NCI-H524 treated with DMSO at 0.1 percent for 48 hours (cell line): ENCODE measurements at places on chromosomes 5 and 9.

DNA sequence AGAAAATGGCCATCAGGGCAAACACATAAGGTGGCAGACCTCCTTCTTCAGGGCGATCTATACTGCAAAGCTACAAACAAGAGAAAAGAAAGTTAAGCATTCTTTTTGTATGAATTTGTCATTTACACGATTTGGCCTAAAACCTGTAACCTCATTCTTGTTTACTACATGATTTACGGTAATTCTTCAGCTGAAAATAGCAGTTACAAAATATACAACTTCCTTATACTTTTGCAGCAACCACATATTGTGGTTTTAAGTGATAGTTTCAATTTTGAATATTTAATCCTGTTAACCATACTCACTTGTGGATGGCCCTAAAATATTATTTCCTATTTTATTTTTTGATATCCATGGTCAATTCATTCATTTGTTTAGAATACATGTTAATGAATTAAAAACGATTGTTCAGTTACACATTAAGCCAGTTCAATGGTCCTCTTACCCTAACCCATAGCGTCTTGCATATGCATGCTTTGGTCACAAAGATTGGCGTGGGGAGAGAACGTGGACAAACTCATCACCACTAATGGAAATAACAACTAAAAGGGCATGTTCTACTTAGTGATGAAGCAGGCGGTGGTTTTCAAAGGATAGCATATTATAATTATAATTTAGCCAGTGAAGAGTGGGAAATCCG is 16.6 kb downstream of the TUT7 start:
- DNase-seq, result no peak

DNA sequence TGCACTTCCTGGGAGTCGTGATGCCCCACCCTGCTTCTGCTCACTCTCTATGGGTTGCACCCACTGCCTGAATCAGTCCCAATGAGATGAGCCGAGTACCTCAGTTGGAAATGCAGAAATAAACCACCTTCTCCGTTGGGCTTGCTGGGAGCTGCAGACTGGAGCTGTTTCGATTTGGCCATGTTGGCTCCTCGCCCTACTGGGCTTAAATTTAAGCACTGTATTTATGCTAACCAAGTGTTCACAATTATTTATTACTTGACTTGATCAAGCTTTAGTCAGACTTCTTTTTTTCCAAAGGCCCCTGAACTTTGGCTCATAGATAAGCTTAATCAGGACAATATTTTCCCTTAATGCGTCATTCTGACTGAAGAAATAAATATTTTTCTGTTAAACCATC is 1072.4 kb upstream of the CDH9 start:
- no peak for DNase-seq

GRCh38 chr9:132641216-132641615 is 28.6 kb downstream of the DDX31 start:
- no peak for DNase-seq

GRCh38 chr5:80715887-80716286 is 61.1 kb upstream of the DHFR start:
- no peak for DNase-seq

DNA sequence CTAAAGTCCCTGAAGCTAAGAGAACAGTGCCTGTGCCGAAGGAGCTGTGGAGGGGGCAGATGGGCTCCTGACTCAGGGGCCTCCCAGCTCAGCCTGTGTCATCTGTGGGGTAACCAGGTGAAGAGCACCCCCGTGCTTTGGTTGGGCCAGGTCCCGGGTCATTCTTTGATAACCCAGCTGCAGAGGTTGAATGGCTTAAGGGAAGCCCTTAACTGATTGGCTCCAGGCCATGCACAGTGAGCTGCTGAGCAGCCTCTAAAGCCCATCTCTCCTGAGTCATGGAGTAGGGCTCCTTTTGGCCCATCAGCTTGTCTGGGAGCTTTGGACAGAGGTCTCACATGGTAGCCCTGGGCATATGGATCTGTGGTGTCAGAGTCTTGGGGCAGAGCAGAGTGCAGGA is 28.7 kb downstream of the COL27A1 start:
- DNase-seq, result no peak

- DNase-seq, result no peak
Measured at GRCh38 chr5:87997662-87998061, 271.0 kb downstream of the TMEM161B start.

GRCh38 chr9:136328622-136329041 is 1.3 kb downstream of the GPSM1 start:
- DNase-seq, result no peak

GRCh38 chr5:65808818-65809217 is 86.8 kb downstream of the NLN start:
- DNase-seq, result no peak

- DNase-seq, result no peak
Measured at GRCh38 chr9:133786907-133787753, 49.0 kb upstream of the SARDH start.

GRCh38 chr5:71988808-71989207 is 118.5 kb upstream of the MAP1B start:
- DNase-seq, result no peak

GRCh38 chr5:73231246-73231778 is 58.3 kb downstream of the TMEM174 start:
- no peak for DNase-seq

DNA sequence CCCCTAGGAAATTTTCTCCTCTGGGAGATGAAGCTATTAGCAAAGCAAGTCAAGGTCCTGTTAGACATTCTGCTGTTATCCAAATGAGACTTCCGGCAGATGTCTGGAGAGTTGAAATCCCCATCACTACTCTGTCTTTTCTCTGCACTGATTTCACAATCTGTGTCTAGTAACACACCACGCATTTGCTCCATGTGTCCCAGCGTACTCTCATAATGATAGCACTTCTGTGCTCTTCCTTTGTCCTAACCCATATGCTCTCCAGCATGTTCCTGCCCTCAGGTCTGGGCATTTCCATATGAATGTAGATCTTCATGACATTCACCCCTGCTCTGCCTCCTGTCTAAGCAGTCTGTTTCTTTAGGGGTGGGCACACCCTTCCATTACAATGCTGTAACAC is 1949.0 kb upstream of the WWC1 start:
- no peak for DNase-seq

GRCh38 chr5:167936022-167936421 is 355.4 kb upstream of the WWC1 start:
- DNase-seq, result no peak

DNA sequence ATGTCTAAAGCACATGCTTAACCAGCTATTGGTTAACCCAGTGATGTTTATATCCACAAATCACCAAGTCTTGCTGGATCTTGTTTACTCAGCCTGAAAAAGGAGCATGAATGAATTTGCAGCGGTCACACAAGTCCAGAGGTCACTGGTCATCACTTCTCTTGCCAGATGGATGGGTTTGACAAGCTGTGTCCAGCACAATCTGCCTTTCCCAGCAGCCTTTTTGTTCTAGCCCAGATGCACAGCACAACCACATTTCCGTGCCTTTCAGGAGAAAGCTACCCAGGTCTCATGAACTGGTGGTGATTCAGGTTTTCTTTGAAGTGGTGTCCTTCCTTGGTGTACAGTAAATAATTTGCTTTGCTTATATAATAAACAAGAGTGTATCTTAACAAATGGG is 32.1 kb downstream of the TMEM252 start:
- DNase-seq, result no peak

- DNase-seq, result no peak
Measured at GRCh38 chr9:112403614-112404201, 23.8 kb downstream of the HSDL2 start.

- no peak for DNase-seq
Measured at GRCh38 chr5:38783011-38783561, 62.7 kb upstream of the OSMR start.

DNA sequence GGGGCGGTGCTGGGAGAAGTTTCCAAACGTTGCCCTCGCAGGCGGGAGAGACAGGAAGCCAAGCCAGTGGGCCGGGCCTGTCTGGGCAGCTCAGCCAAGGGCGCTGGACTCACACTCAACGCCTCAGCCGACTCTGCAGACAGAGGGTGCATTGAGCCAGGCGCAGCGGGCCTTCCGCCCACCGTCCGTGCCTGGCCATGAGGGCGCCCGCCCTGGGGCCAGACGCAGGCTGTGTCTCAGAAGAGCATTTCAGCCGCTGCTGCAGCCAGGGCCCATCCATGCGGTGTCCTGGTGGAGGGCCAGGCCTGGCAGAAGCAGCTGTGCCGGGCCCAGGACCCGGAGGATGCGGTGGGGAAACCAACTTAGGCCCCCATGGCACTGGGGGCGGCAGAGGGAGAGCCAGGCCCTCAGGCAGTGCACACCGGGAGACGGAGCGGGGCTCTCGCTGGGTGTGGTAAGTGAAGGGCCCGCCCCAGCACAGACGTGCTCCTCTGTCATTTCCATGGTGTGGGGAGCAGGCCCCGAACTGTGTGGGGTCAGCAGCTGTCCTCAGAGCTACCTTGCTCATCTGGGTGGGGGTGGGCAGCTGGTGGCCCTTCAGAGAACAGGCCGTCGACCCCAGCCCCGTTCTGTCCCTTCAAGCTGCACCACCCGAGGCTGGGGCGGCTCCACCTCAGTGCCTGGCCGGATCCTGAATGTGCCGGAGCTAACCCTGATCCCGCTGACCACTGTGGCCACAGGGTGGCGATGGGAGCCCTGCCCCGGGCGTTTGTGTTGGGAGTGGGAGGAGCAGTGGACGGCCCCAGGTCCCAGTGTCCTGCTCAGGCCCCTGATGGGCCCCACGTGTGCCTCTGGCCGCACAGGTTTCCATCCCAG is 18.0 kb downstream of the DNLZ start:
- no peak for DNase-seq

DNA sequence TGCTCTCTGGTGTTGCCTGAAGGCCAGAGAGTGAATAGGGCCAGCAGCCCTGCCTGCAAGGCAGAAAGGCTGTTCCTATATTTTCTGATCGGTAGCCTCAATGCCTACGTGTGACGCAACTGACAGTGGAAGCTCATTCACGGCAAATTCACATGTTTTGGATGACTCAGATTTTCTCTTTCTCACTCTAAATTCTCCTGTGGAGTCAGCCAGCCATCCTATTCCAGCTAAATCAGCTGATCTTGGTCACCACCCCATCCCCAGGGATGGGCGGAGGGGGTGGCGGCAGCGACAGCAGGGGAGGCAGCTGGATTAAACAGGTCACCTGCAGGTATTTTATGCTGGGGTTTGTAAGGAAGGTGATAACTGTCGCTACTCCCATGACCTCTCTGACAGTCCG is 52.3 kb downstream of the ZNF510 start:
- no peak for DNase-seq

GRCh38 chr5:179526978-179527377 is 23.4 kb upstream of the RUFY1 start:
- DNase-seq, result no peak
